ENCODE measurements at places on chromosomes 7 and 10. TPM values are rescaled to one million over a fixed set of nuclear protein-coding genes. Genes with fewer than 3 reads are reported as not detected.

DNA sequence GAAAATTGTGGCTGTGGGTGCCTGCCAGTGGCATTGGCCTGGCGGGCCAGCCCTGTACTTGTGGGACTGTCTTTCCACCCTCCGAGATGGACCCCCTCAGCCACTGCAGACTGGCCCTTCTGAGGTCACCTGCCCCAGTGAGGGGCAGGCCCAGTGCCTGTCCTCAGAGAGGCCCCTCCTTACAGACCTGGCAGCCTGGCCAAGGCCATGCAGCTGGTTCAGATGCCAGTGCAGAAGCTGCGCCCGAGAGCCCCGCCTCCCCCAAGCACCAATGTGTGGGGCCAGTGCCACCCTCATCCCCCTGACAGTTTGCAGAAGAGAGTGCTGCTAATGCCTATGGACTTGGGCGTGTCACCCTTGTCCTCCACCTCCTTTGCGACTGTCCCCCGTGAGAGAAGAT is 10.0 kb downstream of the ZNF316 start:
- peak; percentile 66 for DNase-seq

DNA sequence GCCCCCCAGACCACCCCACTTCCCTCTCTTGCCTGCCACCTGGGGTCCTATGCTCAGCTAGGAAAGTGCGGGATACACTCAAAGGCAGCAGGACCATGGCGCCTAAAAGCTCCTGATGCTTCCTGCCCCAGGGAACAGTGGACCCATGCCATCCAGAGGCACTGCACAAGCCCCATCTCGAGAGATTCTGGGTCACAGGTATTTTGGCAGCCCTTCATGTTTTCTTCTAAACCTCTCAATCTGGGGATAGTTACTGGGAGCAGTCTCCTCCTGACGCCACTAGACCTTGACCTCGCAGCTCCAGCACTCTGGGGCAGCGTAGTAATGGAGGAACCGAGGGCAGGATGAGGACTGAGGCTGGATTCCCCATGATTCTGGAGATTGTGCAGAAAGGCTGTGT is 107.1 kb downstream of the GRK5 start:
- no peak for DNase-seq

- DNase-seq = no peak
These were observed 33.2 kb downstream of the ABCC2 start for GRCh38 chr10:99815621-99816020.

DNA sequence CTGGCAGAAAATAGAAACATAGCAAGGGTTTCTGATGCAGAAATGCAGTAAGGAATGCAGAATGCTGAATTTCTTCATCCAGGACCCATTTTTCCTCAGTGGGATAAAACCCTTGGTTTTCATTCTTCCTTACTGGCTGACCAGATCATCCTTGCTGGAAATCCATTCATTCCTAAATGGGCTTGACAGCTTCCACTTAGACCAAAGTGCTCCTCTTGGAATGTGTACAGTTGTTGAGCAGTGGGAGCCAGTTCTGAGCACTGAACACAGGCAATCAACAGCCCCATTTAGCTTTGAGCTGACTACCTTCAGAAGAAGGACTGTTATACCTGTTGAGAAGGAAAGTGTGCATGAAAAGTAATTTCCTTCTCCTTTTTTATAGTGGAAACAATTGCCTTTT is 232.1 kb downstream of the SORCS3 start:
- no peak for DNase-seq

DENND2A gene
- total RNA-seq = 19.9 TPM
